ENCODE measurements at places on chromosomes 11 and 22.
A peak's percentile ranks its signal among the peaks of the same experiment; 100 is the strongest.

DNA sequence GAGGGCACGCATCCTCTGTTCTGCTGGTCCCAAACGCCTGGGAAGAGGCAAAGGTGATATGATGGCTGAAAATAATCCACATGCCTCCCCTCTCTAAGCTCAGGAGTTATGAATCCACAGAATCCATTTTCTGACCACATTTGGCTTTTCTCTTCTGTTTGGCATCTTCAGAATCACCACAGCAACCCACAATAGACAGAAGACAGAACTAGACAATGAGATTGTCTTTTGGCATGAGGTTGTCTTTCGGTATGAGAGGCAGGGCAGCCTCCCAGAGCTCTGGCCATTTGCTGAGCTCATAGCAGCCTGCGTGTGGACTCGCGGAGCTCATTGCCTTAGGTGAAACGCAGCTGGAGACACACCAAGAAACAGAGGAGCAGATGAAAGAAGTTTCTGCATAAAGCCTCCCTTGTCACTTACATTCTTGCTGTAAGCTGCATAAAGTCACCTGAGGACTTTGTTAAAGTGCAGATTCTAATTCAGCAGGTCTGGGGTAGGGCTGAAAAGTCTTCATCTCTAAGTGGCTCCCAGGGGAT, 868.0 kb downstream of the NTM start:
- DNase-seq: no peak

DNA sequence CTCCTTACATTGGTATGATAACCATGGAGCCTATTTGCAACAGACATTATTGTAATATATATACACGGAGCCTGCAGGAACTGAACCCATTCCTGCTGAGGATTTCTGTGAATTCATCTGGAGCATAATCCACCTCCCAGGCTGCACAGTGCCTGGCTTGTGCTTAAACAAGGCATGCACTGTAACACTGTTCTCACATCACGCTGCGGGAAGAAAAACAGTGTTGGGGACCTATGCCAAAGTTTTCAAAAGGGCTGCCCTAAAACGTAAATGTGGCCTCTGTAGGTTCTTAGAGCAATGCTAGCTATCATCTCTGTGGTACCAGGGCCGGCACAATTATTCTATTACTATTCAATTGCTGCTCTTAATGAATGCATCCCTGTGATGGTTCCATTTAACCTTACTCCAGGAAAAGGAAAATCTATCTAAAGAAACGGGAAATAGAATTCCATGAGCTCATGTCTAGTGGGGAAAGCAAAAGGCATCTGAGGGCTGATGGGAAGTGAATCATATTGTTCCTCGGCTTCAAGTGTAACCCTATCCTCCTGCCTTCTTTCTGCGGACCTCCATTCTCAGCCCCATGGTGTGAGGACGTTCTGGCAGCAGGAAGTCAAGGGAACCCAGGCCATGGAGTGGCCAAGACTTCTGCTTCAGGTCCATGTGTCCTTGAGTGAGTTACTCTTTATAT, 525.5 kb downstream of the SOX6 start:
- no peak for DNase-seq

DNA sequence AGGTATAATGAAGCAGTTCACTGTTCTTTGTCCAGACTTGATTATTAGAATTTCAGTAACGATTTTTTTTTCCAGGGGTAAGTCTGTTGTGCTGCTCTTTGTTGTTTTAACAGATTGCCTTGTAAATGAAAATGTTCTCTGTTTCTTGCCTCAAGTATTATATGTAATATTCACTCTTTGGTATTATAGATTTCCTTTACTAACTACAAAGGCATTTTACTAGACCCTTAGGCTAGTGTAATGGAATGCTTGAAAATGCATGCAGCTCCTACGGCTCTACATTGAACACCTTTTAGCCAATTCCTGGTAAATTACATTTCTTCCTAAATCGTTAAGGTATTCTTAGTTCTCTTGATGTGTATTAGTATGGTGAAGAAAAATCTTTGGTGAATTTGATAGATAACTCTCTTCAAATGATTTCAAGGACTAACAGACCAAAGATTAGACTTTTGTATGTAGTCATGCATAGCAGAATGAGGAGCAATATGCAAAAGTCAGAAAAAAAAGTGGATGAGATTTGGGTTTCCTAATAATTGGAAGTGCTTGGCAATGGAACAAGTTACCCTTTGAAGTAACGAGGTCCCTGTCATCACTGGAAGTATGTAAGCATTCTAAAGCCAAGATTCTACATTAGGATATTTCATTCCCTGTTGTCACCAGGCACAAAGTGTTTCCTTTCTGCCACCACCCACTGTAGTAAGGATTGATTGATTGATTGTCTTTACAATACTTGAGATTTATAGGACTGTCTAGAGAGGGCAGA, 113.1 kb downstream of the DBX1 start:
- no peak for DNase-seq

GRCh38 chr11:45060707-45061106, 85.7 kb upstream of the PRDM11 start:
- no peak for DNase-seq

DNA sequence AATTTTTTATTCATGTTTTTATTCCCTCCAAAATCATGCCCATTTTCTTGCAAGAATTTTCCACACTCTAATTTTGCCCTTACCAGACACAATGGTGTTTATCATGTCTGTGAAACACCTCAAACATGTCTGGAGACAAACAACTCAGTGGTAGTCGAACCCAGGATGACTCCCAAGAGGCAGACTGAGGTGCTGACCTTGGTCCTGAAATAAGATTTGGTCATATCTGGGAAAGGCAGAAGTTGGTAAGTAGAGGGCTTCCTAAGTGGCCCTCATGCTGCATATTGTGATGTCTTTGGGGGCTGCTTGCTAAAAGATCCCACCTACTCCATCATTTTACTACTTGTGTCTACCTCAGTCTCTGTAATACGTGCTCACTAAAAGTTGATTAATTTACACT, 369.4 kb upstream of the ISX start:
- peak; percentile 32 for DNase-seq

DNA sequence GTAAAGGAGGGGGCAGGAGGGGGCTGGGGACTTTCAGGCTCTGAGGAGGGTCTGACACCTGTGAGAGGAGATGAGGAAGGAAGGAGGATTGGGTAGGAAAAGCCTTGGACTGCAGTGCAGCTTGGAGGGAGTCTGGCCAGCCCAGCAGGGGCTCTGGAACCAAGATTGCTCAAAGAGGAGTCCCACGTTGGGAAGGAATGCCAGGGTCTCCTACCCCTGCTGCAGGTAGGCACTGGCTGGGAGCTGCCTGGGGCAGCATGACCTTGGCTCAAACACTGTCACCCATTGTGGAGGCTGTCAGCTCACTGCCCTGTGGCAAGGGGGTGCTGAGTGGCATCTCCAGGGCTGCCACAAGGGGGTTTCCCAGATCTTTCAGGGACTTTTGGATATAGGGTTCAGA, 94.5 kb downstream of the RPS6KA4 start:
- no peak for DNase-seq

- DNase-seq: no peak
These were observed 210.0 kb downstream of the KIRREL3 start for GRCh38 chr11:126790550-126791081.

DNA sequence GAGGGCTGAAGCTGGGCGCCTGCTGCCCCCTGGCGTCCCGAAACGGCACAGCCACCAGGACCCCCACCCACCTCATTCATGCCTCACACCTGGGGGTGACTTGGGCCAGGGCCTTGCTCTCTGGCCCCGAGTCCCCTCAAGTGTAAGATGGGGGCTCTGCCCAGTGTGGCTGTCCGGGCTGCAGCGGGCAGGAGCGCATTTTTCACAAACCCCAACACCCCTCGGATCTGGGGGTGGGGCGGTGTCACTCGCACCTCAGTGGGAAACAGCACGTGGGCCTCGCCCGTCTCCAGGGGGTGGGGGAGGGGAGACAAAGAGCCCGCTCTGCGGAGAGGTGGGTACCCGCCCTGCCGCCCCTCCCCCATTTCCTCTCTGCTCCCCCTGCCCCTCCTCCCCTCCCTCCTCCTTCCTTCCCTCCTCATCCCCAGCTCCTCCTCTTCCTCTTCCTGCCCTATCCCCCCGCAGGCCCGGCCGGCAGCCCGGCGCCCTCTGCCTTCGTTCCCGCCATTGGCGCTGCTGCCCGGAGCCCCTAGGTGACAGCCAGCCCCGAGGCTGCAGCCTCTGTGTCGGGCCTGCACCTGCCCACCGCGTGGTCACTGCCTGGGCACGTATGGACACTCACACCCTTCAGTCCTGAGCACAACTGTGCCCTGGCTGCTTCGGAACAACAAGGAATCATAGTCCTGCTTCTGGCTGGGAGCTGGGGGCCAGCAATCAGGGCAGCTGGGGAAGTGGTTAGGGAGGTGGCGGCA, 6.8 kb upstream of the CDKN1C start:
- DNase-seq: peak; percentile 88

DNA sequence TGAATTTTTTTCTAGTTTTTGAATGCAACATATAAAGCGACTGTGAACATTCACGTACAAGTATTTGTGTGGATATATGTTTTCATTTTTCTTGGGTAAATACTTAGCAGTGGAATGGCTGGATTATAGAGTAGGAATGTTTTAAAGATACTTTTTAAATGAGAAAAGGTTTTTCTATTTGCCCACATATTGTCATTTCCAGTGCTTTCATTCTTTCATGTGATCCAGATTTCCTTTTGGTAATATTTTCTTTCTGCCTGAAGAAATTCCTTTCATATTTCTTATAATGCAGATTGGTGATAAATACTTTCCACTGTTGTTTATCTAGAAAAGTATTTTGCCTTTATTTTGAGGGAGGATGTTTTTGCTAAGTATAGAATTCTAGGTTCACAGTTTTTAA, 7.9 kb downstream of the DDB2 start:
- no peak for DNase-seq

Measured in Jurkat, Clone E6-1 (cell line).